ENCODE measurements at places on chromosomes 3 and 15. TPM values are rescaled to one million over a fixed set of nuclear protein-coding genes. Genes with fewer than 3 reads are reported as not detected.

GRCh38 chr3:86654806-86655460 is 336.0 kb downstream of the VGLL3 start:
- DNase-seq = no peak

DNA sequence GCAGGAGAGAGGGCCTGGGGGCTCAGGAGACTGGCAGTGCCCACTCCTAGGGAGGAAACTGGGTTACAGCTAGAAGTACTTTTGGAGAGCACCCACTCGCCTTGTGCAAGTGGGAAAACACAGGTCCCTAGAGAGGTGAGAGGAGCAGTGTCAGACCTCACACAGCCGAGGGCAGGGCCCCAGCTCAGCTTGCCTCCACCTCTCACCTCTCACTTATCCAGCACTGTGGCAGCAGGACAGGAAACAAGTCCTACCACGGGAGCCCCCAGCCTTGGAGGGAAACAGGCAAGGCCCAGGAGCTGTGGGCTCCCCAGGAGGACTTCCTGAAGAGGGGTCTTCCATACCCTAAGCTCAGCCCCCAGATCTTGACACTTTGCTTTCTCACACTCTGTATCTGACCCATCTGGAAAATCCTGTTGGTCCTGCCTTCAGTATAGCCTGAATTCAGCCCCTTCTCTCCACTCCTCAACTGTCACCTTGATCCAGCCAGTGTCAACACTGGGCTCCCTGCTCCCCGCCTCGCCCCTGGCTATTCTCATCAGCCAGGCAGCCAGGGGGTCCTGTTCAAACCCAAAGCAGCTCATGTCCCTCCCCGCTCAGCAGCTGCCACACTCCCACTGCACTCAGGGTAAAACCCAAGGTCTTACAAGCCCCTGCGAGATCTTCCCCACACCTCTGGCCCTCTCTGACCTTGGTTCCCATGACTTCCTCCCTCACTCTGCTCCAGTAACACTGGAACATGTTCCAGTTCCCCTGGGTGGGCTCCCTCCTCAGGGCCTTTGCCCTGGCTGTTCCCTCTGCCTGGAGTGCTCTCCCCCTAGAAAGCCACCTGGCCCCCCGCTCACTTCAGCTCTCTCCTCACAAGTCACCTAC is 870 bp upstream of the TMEM40 start:
- DNase-seq = no peak

- no peak for DNase-seq
Observed at GRCh38 chr3:23553353-23553752, 252.4 kb upstream of the UBE2E1 start.

Gene GPR87
- total RNA-seq = not detected

Gene TSEN2
- 25.3 TPM for total RNA-seq

Measured in myocyte (in vitro differentiated cells).